Left renal cortex interstitium (tissue), 4 donors: ENCODE measurements at places on chromosomes 13 and 19. TPM values are rescaled to one million over a fixed set of nuclear protein-coding genes. Genes with fewer than 3 reads are reported as not detected.
A peak's percentile ranks its signal among the peaks of the same experiment; 100 is the strongest.

LILRA1 gene
- polyA plus RNA-seq: 0.77 TPM

DNA sequence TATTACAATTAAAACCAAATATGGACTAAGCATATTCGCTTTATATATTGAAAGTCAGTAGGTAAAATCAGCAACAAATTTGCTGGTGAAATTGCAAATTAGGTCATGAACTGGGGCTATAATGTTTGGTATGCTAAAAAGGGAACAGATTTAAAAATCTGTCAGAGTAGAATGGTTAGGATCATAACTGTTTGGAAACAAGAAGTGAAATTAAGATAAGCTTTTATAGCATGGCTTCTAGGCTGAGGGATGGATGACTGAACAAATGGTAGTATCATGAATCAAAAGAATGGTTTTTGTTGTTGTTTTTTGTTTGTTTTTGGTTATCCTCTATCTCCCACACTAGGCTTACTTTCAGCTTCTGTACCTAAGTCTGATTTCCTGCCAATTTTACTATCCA is 1090.4 kb downstream of the PCDH9 start:
- no peak for DNase-seq

COL4A2 gene
- 413 TPM for polyA plus RNA-seq

TYROBP gene
- 8.7 TPM for polyA plus RNA-seq

- no peak for DNase-seq
Measured at GRCh38 chr19:56974556-56975207, 134.2 kb upstream of the PEG3 start.

ADGRL1 gene
- polyA plus RNA-seq: 48.7 TPM

ZNF471 gene
- 36.1 TPM for polyA plus RNA-seq

DNA sequence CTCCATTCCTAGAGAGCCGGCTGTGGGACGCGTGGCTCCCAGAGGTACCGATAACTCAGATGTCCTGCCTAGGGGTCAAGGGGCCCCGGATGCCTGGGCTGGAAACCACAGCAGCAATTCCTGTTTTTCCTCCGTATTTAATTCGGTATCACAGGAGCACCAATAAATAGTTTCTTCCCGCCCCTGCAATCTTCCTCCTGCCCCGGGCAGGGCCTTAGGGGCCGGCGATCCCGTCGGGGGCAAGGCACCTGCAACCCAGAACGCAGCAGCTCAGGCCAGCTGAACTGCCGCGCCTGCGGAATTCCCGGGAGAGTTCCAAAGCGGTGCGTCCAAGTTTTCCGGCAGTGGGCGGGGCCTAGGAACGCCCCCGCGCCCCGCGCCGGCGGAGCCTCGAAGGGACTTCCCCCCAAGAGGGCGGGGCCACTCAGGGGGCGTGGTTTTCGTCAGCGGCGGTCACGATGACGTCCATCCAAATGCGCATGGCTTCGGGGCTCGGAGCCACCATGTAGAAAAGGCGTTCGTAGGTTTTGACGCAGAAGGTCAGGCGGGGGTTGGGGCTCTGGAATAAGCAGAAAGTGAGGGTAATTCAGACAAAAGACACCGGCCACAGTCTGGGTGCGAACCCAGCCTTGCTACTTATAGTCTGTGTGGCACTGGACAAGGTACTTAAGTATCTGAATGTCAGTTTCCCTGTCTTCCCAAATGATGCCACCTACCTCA is 9.7 kb upstream of the LYPD3 start:
- DNase-seq: peak; percentile 88
